Dorsolateral prefrontal cortex (tissue), 122 donors: ENCODE measurements at places on chromosomes 11 and 22. TPM values are rescaled to one million over a fixed set of nuclear protein-coding genes. Genes with fewer than 3 reads are reported as not detected.

MS4A5 gene
- not detected for total RNA-seq

SMC1B gene
- total RNA-seq, result not detected

GVQW3 gene
- total RNA-seq, result 15.8 TPM

SLC6A5 gene
- not detected for total RNA-seq

KRTAP5-11 gene
- 1.6 TPM for total RNA-seq

RASD2 gene
- 40.2 TPM for total RNA-seq

OR51B2 gene
- total RNA-seq, result not detected

NLRP10 gene
- total RNA-seq, result not detected

ACR gene
- total RNA-seq, result 1.1 TPM

CCDC157 gene
- 5.7 TPM for total RNA-seq

NEFH gene
- total RNA-seq, result 79.0 TPM

DNA sequence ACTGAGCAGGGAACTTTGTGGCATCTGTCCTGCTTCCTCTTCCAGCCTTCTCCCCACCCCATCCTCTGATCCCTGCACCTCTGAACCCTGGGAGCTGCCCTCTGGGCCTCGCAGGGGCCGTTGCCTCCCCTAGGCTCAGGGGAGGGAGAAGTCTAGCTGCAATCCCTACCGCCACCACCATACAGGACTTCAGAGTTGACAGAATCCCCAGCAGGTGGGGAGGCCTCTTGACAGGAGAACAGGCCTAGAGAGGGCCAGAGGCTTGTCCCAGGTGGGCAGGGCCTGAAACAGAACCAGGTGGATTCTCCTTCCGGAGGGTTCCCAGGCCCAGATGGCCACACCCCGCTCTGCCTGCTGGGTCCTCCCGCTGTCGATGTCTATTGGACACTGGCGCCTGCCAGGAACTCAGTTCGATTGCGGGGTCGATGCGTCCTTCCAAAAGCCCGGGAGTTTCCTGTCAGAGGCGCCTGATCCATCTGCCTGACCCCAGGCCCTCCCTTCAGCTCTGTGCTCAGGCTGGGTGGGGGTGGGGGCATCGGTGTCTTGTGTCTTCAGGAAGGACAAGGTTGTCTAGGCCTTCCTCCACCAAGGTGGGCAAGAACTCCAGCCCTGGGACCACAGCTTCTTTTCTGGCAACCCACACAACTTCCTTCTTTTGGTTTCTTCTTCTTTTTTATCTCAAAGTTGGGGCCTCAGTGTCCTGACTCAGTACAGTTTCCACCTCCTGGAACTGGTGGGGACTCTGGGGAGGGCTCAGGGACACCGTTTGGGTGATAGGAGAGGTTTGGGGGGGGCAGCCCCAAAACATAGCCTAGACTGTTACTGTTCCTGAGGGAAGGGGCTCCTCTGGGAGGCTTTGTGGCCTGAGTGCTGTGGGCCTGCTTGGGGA is 6.4 kb downstream of the STARD10 start:
- no peak for DNase-seq

DNA sequence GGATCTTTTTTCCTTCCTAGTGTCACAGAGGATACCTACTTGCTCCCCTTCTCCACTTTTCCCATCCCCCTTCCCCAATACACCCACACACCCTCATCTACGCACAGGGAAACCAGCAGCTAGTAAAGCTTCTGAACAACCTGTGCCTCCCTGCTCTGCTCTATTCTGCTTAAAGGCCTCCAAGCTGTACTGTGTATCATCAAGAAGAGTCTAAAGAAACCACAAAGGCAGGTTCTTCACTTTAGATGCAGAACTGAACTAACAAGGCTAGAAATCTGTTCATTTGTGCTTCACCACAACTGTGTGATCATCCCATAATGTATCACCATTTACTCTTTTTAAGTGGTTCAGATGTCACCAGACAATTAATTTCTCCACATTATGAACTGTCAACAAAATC is 132.5 kb downstream of the SGSM3 start:
- DNase-seq, result no peak

DNA sequence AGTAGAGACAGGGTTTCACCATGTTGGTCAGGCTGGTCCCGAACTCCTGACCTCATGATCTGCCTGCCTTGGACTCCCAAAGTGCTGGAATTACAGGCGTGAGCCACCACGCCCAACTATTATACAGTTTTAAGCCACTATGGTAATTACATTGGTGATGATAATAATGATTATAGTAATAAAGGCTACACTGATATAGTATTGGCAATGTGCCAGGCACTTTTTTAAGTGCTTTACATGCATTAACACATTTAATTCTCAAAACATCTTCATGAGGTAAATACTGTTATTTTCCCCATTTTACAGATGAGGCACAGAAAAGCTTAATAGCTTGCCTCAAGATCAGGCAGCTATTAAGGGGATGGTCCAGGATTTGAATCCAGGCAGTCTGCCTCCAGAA is 222.5 kb downstream of the SOX6 start:
- DNase-seq, result no peak

DNA sequence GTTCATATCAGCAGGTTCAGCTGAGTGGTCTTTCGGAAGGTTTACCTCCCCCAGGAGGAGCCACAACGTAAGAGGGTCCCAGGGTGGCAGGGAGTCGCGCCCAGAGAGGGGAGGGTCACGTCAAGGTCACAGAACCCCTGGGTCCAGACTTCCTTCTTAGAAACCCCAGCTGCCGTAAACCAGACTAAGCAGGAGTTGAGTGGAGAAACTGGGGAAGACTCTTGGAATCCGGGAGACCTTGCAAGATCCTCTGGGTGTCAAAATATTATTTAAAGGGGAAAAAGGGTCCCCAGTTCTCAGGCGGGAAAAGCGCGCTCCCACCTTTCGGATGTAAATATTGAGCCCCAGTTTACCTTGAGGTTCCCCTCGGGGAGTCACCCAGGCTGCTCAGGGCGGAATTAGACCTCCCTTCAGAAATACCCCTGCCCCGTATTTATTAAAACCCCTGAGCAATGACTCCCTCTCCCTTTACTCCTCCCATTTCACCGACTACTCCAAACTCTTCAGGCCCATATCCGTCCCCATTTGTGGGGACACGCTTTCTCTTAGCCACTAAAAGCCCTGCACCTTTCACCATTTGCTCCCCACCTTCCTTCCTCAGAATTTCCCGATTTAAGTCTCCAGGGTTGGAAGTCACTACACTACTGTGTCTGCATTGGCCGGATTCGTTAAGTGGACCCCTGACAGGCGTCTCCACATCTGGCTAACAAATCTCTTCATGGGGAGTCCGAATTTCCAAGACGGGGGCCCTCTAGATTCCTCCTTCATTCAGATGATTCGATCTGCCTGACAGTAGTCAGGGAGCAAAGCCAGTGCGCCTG is 4.2 kb downstream of the SLC17A6 start:
- no peak for DNase-seq

GRCh38 chr11:10325277-10326011 is 20.6 kb downstream of the ADM start:
- no peak for DNase-seq

GRCh38 chr11:130629039-130629438 is 180.6 kb downstream of the ADAMTS15 start:
- DNase-seq, result no peak

DNA sequence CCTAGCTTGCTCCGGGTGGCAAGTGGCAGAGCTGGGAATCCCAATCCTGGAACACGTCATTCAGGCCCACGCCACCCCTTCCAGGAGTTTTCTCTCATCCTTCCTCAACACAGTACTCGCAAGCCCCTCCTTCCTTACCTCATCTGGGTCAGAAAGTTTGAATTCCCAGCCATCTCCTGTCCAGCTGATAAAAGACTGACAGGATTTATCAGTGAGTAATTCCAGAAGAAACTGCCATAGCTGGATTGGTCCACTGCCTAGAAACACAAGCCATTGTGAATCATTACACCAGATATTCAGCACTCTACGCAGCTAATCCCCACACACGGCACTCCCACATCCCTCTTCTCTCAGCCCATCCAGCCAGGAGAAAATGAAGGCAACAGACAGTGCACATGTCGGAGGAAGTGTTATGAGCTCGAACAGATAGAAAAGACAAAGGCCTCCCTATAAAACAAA is 124.0 kb downstream of the ETS1 start:
- no peak for DNase-seq

DNA sequence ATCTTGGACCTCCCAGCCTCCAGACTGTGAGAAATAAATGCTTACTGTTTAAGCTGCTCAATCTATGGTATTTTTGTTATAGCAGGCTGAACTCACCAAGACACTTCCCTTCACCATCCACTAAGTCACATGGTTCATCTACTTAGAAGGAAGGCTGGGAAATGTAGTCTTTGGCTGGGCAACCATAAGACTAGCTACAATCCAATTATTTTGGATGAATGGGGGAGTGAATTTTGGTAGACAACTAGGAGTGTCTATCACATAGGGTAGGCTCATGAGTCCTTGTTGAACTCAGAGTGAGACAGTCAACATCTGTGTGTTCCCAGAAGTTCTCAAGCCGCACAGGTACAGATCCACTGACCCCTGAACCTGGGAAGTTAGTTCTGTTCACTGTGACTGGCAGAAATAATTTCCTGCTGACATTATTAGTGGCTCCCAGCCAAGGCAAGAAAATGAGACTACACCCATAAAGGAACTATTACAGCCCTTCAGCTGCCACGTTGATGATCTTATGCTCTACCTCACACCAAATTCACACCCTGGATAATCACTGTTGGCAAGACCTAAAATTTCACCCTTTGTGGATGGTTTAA is 3.1 kb upstream of the SLC35C1 start:
- no peak for DNase-seq

GRCh38 chr11:71129624-71130023 is 122.8 kb downstream of the SHANK2 start:
- peak; percentile 28 for DNase-seq

- DNase-seq, result no peak
Observed at GRCh38 chr11:8100158-8100557, 19.1 kb downstream of the TUB start.

DNA sequence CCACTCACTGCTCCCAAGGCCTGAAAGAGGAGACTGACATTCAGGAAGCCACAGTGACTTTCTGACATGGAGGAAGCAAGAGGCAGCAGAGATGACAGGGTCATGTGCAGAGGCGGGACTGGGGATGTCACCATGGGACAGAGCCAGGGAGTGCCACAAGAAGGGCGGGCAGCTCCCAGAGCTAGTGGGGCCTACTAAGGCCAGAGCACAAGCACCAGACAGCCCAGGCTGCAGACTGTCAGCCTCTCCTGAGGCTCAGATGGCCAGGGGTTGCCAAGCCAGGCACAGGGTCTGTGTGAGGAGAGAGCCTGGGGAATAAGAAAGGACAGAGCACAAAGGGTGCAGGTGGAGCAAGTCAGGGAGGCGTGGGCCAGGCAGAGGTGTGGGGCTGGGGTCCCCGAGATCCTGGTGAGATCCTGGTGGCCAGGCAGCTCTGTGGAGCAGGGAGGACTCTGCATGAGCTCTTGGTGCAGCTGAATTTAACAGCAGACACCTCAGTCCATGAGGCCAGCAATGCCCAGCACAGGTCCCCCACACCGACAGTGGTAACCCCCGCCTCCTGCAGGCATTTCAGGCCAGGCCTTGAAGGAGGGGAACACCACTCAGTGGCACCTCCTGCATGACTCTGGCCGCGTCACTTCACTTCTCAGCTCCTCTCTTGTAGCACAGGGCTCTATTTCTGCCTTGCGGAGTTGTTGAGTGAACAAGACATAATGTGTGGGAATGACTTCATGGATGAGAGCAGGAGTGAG is 52.3 kb downstream of the SGSM3 start:
- DNase-seq, result no peak

- no peak for DNase-seq
Observed at GRCh38 chr11:100761841-100762240, 74.8 kb downstream of the ARHGAP42 start.

GRCh38 chr11:31813391-31814175 is 2.5 kb upstream of the PAX6 start:
- DNase-seq, result no peak

DNA sequence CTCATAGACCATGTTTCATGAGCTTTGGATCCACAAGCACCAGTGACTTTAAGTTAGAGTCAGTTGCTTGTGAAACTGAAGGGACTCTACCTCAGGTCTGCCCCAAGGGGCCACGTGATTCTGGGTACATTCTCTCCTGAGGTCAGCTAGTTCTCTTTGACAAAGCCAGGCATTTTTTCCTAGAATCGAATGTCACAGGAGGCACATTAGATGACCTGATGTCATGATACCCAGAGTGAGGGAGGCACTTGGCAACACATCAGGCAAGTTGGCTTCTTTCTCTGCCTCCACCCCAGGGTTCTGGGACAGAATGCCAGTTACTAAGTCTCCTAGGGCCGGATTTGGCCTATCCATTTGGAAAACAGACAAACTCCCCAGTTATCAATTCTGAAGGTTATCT is 93.0 kb downstream of the APIP start:
- no peak for DNase-seq

DNA sequence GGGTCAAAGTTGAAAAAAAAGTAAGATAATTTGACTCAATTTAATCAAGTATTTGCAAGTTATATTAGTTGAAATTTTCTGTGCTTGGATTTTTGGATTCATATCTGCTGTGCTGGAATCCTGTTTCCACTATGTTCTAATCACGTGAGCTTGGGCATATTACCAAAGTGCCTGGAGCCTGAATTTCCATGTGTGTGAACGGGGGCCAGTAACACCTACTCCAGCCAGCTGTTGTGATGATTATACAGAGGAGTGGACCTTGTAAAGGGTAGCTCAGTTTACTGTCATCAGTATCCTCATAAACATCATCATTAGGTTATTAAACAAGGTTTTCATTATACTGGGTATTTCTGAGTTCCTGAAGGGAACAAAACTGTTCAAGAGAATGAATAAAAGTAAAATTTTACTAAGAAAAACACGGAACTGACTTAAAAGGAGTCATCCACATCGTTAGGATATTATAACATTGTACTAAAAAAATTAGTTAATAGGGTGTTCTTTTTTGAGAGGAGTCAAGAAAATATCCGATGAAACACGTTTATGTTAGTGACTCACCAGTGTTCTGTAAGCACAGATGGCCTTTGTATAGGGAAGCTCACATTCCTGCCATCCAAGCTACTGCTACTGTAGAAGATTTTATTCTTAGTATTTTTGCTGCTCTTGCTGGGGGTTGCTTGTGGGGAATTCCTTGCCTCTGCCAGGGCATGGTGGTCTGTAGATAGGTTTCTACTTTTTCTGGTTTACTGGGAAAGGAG is 144.1 kb downstream of the ARHGAP42 start:
- no peak for DNase-seq

GRCh38 chr22:18012531-18012930 is 11.8 kb downstream of the MICAL3 start:
- no peak for DNase-seq

- DNase-seq, result no peak
Observed at GRCh38 chr11:119637481-119637880, 91.5 kb downstream of the NECTIN1 start.

DNA sequence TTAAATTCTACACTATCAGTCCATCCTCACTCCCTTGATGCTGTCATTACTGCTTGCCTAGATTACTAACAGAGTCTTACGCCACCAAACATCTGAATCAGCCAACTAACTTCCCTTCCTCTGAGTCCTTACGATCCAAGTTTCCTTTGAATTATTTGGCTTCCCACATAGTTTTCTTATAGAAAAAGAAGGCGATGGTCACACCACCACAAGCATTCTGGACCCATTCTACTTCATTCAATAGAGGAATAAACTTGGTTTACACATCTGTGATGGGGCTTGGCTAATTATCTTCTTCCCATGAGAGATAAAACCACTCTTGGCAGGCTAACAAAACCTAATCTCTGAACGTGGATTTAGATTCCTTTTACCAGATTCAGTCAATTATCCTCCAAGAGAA is 35.0 kb downstream of the INTS4 start:
- DNase-seq, result no peak

- DNase-seq, result no peak
Observed at GRCh38 chr11:40514124-40514523, 945.3 kb downstream of the LRRC4C start.
